ENCODE measurements at places on chromosomes 3 and 15.

- DNase-seq, result no peak
These were observed 38.4 kb downstream of the SLCO3A1 start for GRCh38 chr15:91891788-91892345.

DNA sequence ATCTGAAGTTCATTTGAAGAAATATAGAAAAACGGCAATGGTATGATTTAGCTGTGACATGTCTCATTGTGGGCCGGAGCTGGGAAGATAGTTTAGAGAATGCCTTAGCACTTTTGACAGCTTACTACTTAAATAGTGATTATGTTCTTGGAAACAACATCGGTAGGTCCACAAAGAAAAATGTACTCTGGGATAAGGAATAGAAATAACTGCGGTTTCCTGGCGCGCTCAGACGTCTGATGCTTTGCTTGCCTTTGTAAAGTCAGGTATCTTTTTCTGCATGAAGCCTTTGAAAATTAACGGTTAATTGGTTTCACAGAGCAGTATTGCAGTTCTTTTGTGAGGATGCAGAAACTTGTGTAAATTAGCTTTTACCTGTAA is 1.4 kb downstream of the USP3 start:
- DNase-seq, result no peak

DNA sequence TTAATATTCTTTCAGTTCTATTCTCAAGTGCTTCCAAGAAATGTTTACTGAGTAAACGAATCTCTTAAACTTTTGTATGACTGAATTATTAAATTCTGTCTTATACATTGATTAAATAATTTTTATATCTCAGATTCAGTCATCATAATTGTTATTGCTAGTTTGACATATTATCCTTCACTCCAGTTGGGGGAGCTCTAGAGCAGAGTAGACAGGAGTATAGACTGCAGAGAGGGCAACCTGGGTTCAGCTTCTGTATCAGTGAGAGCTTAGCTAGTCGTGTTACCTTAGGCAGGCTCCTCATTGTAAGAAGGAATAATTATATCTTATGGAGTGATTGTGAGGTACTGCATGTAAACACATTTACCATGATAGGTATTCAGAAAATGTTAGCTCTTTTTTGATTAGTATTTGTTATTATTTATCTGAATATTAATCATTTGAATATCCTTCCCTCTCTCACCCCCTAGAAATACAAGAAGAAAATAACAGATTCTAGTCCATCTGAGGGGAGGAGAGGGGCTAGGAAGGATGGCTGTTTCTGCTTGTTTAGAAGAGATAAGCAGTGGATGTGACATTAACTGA is 31.0 kb upstream of the ZCWPW2 start:
- peak; percentile 28 for DNase-seq

- no peak for DNase-seq
These were observed 7.4 kb upstream of the GSK3B start for GRCh38 chr3:120101624-120102023.

- DNase-seq, result no peak
These were observed 22.3 kb upstream of the CFAP161 start for GRCh38 chr15:81111510-81112470.

GRCh38 chr15:101651554-101652097 is 555 bp downstream of the TM2D3 start:
- DNase-seq, result no peak

DNA sequence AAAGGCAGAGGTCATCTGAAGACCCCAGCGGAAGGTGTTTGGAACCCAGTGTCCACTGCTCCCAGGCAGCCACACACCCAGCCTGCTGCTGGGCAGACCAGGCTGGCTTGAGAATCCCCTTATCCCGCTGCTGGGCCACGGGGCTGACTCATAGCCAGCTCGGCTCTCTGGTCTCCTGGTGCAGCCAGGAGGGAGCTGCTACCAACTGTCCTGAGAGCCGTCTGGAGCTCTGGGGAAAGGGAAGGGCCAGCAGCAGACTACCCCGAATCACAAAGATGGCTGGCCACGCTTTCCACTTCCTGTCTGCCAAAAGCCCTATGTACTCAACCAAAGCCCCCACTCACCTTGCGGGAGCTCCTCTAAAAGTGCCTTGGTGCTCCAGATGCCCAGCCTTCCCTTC is 38.3 kb downstream of the WHAMM start:
- DNase-seq, result no peak
